ENCODE measurements at places on chromosomes 13 and 19.
A peak's percentile ranks its signal among the peaks of the same experiment; 100 is the strongest.

- DNase-seq = no peak
These were observed 65.6 kb upstream of the NPAS1 start for GRCh38 chr19:46953955-46954501.

DNA sequence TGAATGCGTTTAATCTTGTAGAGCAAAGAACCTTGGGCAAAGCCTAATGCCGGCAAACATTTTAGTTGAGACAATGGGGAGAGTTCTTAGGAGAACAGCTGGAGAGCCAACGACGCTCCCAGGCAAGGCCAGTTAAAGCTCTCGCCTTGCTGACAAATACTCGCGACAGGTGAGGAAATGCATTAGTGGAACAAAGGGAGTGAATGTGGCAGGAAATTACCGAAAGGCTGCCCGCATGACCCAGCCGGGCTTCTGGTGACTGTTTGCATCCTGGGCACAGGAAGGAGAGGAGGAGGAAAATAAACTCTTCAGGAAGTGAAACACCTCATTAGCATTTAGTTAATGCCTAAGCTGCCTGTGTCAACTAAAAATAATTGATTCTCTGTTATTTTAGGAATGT, 74.6 kb downstream of the SHISA2 start:
- DNase-seq = no peak

- DNase-seq = no peak
These were observed 172.6 kb upstream of the ATXN8OS start for GRCh38 chr13:69935043-69935442.

GRCh38 chr19:14478113-14478545, 3.0 kb upstream of the PTGER1 start:
- DNase-seq = no peak

DNA sequence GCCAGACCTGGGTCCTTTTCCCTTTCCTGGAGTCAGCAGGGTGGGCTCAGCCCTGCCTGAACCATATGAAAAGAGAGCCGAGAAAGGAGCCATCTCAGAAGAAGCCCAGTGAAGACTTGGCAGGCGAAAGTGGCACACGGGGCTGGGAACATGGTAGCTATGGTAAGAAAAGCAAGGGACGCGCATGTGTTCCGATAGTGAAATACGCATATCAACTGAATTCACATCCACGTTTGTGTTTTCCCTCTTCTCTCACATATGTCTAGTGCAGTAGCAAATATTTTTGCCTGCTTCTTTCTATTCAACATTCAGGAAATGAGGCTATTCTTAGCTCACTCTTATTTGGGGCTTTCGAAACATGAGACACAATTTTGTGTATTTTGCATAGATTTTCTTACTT, 54.1 kb upstream of the PEG3 start:
- no peak for DNase-seq

- no peak for DNase-seq
These were observed 30.7 kb downstream of the GATAD2A start for GRCh38 chr19:19436137-19436691.

DNA sequence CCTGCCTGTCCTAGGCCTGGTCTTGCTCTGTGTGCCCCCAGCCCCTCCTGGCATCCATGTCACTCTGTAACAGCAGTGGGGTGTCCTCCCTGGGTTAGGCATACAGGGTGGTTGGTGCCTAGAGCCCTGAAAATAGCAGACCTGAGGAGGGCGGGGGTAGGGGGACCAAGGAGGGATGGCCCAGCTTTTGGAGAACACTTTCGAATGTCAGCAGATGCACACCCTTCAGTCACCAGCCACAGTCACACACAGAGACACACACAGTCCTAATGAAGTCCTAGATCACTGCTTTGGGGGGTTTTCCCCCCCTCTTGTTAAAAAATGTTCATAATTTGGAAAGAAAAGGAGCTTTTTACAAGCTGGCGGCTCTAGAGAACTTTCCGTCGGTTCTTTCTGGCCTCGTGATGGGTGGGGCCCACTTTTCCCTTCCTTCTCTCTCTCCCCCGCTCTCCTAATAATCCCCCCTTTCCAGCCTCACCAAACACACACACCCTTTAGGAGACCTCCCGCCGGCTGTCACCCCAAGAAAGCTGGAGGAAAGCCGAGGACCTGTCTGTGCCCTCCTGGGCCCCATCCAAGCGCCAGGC, 47.9 kb downstream of the LYL1 start:
- no peak for DNase-seq

- DNase-seq = peak; percentile 65
These were observed 18.7 kb downstream of the GADD45B start for GRCh38 chr19:2494447-2495129.

DNA sequence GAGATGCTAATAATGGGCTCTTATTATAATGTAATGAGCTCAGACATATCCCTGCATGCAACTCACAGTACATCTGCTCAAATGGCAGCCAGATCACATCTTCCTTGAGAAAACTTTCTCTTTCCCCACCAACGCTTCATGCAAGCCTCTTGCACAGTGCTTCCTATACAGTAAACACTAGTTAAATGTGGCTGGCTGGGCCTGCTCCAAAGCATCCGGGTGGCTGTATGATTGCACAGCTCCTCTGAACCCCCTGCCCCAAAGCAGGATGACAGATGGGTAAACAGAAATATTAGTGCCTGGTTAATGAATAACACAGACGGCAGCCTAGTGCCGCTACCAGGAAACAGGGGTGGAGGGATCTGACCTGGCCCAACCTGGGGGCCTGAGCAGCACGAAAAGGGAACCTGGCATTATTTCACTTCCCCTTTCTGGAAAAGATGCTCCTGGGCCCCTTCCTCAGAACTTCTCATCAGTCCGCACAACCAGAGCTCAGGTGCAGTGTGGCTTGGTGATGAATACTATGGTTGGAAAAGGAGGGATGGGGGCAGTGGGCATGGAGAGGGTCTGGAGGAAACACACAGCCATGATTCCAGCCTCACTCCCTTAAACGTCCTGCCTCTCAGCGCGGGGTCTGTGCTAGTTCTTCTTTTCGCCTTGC, 10.8 kb downstream of the FFAR2 start:
- no peak for DNase-seq

DNA sequence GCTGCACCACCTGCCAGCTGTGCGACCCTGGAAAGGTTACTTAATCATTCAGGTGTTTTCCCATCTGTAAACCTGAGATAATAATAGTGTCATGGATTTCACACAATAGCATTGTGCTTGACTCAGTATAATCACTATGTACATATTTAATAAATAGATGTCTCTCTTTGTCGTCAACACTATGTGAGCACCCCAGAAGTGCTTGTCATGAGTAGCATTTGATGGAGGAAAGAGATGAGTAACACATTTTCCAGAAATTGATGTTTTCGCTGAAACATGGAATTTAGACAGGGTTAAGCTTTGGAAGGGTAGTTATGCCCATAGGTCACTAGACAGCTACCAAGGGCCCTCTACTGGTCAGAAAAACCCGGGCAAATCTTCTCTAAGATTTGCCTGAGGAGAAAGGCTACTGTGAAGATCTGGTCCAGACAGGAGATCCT, 9.5 kb upstream of the MBNL2 start:
- no peak for DNase-seq

GRCh38 chr13:31119526-31119925, 42.2 kb downstream of the HSPH1 start:
- no peak for DNase-seq

- no peak for DNase-seq
These were observed 1.3 kb downstream of the ITGBL1 start for GRCh38 chr13:101453784-101454201.

DNA sequence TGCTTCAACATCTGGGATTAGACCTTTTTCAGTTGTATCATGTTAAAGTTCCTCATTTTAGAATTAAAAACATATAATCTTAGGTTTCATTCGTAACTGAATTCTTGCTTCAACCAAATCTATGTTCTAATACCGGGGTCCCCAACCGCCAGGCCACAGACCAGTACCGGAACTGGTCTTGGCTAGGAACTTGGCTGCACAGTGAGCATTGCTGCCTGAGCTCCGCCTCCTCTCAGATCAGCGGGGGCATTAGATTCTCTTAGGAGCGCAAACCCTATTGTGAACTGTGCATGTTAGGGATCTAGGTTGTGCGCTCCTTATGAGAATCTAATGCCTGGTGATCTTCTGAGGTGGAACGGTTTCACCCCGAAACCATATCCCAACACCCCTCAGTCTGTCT, 19.2 kb downstream of the ITM2B start:
- DNase-seq = no peak

GRCh38 chr19:38412961-38413360, 10.1 kb downstream of the FAM98C start:
- DNase-seq = no peak

- peak; percentile 33 for DNase-seq
These were observed 161.6 kb downstream of the KDM4B start for GRCh38 chr19:5130371-5131030.
